ENCODE measurements at places on chromosomes 6 and 20.

DNA sequence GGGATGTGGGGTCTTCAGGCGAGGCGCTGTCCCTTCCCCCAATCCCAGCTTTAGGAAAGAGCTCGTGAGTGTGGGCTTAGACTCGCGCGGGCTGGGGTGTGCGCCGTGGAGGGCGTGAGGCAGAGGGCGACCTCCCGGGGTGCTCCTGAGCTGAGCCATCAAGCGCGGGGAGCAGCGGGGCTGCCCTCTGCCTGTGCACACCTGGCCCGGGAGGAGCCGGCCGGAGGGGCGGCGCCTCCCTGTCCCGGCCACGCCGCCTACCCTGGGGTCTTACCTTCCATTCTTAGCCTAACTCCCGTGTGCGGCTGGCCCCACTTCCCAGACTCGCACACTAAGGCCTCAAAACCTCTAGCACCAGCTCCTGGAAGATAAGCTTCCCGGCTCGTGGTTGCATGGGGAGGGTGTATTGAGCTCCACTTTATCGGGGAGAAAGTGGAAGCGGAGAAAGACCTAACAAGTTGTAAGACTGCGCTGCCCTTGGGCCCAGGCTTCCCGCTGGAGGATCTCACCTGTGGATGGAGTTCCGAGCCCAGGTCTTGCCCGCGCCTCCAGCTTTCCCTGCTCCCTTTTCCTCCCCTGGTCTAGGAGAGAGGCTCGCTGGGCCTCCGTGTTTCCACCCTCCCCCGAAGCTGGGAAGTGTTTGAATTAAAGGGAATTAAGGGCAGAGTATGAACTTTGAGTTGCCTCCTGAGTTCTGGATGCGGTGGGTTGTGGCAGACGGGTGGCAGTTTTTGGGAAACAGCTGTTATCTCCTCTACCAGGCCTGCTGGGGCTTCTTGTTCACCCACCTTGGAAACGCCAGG is 1.2 kb downstream of the DNMT3B start:
- no peak for DNase-seq

DNA sequence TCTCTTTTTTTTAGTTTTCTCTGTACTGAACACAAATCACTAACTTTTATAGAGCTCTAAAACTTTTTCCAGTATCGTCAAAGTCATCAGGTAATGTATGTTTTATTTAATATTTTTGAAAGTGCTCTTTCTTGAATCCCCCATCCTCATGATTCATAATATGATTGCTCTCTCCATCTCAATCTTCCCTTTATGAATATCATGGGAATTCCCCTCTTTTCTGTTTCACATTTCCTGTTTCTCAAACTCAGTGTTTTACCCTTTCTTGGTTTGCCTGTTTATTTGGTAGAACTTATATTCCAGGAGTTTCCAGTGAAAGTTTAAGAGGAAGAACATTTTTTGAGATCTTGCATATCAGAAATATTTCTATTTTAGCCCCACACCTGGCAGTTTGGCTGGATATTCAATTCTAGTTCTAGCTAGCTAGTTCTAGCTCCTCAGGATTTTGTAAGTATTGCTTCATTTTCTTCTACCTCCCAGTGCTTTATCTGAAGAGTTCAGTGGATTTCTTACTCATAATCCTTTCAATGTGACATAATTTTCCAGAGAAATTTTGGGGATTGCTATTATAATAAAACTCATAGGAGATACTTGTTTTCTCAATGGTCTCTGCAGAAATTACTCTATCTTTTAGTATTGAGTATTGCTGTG is 6.1 kb upstream of the C6orf58 start:
- DNase-seq: no peak

DNA sequence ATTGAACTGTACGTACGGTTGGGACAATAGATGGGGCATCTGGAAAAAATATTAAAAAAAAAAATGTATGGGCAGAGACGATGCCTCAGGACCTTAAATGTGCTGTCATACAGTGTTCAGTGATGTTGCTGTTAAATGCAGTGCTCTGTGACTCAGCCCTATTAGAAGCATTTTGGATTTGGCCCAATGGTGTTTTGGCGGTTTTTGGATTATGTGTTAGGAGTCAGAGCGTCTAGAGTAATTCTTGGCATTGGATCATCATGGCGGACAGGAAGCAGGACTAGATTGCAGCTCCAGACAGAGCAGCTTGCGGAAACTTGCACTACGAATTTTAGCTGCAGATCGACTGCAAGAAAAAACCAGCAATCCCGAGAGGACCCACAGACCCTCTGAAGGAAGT is 280.0 kb downstream of the SOX4 start:
- DNase-seq: no peak

- DNase-seq: no peak
These were observed 40.9 kb upstream of the LYRM2 start for GRCh38 chr6:89679215-89680120.

GRCh38 chr6:116004841-116005815 is 55.6 kb downstream of the FRK start:
- DNase-seq: no peak

DNA sequence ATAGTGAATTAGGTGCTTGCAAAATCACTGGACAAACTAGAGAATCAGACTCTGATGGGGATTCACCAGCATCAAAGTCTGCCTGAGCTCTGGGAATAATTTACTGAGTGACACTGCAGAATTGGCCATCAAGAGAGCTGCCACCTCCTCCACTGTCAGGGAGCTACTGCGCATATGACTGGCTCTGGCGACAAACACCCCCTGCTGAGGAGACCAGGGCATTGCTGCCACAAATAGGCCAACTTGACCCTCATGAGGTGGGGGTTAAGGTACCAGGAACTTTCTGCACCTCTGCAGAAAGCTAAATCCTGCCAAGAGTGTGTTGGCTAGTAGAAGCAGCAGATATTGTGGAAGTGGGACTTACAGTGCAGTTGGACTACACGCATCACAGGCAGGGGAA is 88.0 kb downstream of the CDS2 start:
- DNase-seq: no peak

- DNase-seq: no peak
These were observed 30.4 kb downstream of the ATXN1 start for GRCh38 chr6:16730738-16731477.

DNA sequence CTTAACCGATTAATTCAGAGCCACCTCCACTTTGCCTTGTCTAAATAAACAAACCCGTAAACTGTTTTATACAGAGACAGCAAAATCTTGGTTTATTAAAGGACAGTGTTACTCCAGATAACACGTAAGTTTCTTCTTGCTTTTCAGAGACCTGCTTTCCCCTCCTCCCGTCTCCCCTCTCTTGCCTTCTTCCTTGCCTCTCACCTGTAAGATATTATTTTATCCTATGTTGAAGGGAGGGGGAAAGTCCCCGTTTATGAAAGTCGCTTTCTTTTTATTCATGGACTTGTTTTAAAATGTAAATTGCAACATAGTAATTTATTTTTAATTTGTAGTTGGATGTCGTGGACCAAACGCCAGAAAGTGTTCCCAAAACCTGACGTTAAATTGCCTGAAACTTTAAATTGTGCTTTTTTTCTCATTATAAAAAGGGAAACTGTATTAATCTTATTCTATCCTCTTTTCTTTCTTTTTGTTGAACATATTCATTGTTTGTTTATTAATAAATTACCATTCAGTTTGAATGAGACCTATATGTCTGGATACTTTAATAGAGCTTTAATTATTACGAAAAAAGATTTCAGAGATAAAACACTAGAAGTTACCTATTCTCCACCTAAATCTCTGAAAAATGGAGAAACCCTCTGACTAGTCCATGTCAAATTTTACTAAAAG is 2.7 kb downstream of the FOXC1 start:
- no peak for DNase-seq

DNA sequence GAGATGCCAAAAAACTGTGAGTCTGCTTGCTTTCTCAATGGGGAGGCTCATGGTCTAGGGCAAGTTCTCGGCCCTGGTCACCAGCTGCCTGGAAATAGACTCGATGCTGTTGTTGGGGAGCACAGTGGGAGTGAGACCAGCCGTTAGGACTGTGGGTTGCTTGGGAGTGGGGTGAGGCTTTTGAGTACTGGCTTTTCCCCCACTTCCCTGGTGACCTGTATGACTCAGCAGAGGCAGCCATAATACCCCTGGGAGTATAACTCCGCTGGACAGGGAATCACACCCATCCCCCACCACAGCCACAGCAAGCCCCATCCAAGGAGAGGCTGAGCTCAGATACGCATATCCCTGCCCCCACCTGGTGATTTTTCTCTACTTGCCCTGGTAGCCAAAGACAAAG is 48.9 kb upstream of the OGFRL1 start:
- DNase-seq: no peak

- DNase-seq: no peak
These were observed 37.6 kb upstream of the LYRM2 start for GRCh38 chr6:89675949-89676748.

GRCh38 chr20:40562031-40562430 is 127.0 kb downstream of the MAFB start:
- no peak for DNase-seq
